Stimulated activated CD4-positive, alpha-beta T cell treated with anti-CD3 and anti-CD28 coated beads, Interleukin-4, amount 100 ng/mL, for 4 hours (primary cell): ENCODE measurements at places on chromosomes 6 and 20.

GRCh38 chr6:46655803-46656202 lies 3.0 kb downstream of the SLC25A27 start:
- DNase-seq, result no peak

GRCh38 chr6:98871057-98871456 lies 36.7 kb downstream of the POU3F2 start:
- DNase-seq, result no peak

DNA sequence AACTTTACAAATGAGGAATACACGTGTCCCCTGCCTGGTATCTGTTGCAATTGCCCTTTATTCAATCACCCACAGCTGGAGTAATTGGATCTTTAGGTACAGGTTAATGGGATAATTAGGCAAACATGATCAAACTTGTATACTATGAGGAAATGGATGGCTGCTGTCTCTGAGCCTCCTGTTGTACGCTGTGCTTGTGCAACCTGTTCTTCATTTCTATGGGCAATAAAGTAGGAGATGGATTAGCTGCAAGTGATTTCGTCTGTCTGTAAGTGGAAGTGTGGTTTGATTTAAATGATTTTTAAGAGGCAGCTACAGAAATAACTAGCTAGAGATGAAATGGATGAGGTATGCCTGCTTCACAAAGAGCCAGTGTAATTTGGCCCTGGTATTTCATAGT lies 474.1 kb downstream of the RNF144B start:
- DNase-seq, result no peak

GRCh38 chr20:19095762-19096161 lies 116.7 kb upstream of the SLC24A3 start:
- no peak for DNase-seq

DNA sequence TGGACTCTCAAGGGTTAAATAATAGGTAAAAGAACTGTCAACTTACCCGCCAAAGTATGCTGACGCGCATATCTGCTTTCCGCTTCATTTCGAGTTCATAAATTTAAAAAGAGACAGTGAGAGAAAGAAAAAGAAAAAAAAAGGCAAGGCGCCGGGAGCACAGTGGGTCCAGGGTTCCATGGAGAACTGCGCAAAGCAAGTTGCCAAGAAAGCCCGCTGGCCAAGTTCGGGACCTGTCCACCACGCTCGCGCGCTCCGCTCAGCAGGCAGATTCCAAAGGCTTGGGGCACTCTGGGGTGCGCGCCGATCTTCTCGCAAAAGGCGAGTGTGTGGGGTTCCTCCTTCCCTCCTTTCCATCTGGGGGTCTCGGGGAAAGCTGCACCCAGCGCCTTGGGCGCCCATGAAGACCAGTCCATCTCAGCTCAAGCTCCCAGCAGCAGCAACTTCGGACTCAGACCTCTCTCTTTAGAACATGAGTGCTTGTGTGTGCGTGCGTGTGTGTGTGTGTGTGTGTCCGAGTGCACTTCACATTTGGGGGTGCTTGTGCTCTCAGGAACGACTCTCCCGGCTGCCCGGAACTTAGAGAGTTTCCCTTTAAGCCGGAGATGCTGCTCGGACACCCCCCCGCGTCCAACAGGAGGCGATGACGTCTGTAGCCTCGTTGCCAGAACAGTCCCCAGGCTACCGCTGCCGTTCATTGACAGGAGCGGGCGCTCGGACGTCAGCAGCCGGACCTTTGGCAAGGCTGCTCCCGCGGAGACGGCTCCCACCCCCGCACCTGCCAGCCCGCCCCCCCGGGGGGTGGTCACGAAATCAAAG lies 180.0 kb downstream of the TBXT start:
- DNase-seq, result no peak

DNA sequence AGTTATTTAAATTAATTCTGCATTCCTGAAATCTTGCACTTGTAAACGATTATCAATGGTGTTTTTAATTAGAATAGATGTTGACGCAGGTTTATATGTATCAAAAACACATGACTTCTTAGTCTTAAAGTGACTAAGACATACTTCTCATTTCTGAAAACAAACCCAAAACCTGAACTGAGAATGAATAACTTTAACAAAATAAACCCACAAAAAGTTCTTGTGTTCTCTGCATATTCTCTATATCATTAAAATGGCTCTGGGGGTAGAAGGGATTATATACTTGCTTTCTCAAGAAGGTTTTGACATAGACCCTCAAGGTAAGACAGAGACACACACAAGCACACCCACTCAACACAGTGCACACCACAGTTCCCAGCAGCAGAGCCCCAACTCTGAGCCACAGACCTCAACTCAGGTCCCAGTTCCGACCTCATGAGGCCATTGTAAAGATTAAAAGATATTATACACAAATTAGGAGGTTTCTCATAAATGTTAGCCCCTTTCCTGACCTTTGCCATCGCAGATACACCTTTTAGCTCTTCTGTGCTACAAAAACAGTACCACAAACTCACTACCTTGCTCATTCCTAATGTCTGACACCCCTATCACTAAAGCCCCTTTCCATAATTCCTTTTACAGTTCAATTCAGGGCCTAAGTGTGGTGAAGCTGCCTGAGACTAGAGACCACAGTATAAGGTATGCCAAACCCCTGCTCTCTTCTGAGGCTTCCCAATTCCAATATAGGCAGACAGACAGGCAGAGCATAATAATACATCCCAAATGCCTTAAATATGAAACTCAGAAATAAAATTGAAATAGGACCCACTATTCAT lies 267.8 kb downstream of the PTPRK start:
- no peak for DNase-seq

DNA sequence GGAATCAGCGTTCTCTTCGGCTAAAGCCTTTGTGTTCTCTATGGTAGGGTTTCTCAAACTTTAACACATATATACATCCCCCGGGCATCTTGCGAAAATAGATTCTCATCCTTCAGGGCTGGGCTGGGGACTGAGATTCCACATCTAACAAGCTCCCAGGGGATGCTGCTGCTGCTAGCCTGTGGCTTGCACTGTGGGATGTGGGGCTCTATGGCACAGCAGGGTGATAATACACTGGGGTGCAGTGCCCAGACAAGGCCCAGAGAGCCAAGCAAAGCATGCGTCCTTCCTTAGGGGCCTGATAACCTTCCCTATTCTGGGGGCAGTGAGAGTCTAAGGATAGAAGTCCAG lies 102.0 kb downstream of the LAMP5 start:
- no peak for DNase-seq

DNA sequence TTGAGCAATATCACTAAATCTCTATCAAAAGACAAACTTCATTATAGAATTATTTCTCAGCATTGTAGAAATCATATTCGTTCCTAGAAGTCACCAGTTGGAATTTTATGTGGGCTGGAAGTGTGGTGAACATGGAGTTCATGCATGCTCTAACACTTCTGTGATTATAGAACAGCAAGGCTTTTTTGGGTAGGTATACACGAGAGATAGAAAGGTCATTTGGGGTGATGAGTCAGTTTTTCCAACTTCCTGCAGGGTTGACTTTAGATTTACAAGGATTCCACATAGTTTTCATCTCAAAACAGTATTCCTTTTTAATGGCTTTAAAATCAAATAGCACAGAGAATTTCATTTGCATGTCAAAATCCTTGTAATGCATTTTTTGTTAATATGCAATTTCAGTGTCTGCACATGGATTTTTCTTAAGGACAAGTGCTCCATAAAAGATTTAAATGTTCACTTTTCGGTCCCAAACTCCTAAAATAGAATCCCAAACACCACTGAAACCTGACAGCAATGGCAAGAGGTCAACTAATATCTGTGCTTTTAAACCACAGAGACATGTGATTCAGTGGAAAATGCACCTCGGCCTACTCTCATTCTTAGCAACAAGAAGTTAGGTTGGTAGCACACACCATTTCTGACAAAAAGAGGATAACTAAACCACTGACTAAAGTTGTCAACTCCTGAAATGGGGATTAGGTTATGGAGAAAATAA lies 211.0 kb downstream of the MOXD1 start:
- DNase-seq, result no peak

GRCh38 chr6:169227116-169227515 lies 26.5 kb downstream of the THBS2 start:
- DNase-seq, result no peak

DNA sequence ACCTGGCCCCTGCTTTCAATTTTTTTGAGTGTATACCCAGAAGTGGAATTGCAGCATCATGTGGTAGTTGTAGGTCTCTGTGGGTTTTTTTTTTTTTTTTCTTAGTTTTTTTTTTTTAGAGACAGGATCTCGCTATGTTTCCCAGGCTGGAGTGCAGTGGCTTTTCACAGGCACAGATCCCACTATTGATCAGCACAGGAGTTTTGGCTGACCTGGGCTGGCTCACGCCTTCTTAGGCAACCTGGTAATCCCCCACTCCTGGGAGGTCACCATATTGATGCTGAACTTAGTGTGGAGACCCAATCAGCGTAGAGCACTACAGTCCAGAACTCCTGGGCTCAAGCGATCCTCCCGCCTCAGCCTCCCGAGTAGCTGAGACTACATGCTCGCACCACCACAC lies 25.9 kb downstream of the MTO1 start:
- DNase-seq, result no peak

GRCh38 chr20:44051661-44052000 lies 135.4 kb downstream of the JPH2 start:
- DNase-seq, result no peak

GRCh38 chr20:64078934-64079272 lies 415 bp downstream of the RGS19 start:
- no peak for DNase-seq
